ENCODE measurements at places on chromosomes 1 and 21. TPM values are rescaled to one million over a fixed set of nuclear protein-coding genes. Genes with fewer than 3 reads are reported as not detected.

Gene MYBPHL
- total RNA-seq: 1.1 TPM

Gene TACSTD2
- total RNA-seq: 103 TPM

Gene FAM110D
- total RNA-seq: not detected

Gene OPTC
- not detected for total RNA-seq

Gene AMY2B
- total RNA-seq: 2.6 TPM

Gene CCDC30
- 0.54 TPM for total RNA-seq
